ENCODE measurements at places on chromosomes 4 and X.

DNA sequence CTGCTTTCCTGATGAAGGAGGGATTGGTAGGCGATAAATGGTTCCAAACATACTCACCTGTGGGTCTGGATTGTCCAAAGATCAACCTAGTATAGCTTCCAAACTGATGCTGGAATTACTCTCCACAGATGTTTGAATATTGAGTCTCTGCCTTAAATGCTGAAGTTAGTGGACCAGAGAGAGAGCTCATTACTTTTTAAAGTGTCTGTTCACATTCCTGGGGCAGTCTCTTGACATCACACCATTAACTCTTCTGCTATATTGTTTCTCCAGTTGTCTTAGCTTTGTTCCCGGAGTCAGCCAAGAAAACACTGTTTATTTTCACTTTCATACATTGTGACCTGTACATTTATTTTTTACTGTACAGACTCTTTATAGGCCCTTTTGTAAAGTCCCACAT, 35.4 kb downstream of the ARHGEF38 start:
- DNase-seq, result no peak

DNA sequence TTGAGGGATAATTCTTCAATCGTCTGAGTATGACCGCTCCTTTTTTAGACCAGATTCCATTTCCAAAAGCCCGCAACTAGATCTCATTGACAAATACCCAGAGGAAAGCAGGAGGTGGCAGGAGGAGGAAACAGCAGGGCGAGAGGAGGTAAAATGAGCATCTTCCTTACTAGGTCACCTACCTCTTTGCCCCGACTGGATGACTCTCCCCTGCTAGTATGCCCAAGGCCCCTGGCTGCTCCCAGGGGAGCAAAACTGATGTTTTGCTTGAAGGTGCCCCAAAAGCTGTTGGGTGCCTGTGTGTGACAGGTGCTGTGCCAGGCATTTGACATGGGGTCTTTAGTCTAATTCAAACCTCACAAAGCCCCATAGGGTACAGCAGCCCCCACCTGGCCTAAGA, 48.9 kb downstream of the C4orf50 start:
- DNase-seq, result no peak

DNA sequence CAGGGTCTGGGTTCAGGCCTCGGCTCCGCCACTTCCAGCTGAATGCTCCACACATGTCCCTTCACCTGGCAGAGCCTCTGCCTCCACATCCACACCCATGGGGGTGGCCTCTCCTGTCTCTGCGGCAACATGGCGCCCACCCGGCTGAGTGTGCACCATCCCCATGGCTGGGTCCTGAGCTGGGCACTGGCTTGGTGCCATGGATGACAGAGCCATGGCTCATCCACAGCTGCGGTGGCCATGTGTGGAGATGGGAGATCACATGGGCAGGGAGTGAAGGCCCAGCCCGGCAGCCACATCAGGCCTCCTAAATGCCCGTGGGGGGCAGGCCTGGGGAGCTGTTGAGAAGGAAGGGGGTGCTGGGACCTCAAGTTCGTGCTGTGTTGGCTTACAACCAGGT, 213.7 kb downstream of the AFAP1 start:
- no peak for DNase-seq

DNA sequence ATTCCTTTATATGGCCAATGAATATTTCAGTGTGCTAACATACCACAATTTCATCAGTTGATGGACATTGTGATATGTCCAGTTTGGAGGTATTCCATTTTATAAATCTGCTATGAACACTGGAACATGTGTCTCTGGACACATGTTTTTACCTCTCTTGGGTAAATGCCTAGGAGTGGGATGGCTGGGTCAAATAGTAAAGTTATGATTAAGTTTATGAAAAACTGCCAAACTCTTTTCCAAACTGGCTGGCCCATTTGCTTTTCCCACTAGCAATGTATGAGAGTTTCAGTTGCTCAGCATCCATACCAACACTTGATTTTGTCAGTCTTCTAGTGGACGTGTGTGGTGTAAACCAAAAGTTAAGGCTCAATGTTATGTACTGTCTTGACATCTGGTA, 40.5 kb downstream of the CEP44 start:
- DNase-seq, result no peak

GRCh38 chr4:109041463-109042360, 260.7 kb downstream of the COL25A1 start:
- no peak for DNase-seq

- no peak for DNase-seq
Measured at GRCh38 chr4:100483796-100484195, 34.0 kb downstream of the EMCN start.

GRCh38 chr4:2936773-2937145, 26.4 kb downstream of the NOP14 start:
- no peak for DNase-seq

DNA sequence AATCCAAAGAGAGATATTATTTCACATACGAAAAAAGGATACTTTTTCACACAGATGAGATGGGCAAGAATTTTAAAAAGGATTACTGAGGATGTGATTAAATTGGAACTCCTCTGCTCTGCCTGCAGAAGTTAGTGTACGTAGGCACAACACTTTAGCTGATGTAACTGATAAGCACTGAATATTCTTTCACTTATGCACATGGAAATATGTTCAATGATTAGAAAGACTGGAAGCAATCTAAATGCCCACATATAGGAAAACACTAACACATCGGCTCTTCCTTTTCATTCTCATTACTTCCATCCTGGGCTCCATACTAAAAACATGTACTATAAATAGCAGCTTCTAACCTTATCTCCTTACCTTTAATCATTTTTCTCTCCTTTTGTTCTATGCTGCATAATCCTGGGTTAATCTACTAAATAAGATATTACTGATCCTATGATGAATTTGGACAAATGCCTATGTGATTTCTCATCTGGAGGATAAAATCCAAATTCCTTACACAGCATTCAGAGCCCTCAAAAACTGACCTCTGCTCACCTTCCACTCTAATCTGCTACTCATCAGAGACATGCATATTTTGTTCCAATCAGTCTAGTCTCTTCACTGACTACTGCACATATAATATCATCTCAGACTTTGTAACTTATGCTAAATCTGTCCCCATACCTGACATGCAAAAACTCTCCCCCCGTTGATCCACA, 197.8 kb downstream of the PDGFC start:
- no peak for DNase-seq
